ENCODE measurements at places on chromosomes 4 and X. TPM values are rescaled to one million over a fixed set of nuclear protein-coding genes. Genes with fewer than 3 reads are reported as not detected.

DNA sequence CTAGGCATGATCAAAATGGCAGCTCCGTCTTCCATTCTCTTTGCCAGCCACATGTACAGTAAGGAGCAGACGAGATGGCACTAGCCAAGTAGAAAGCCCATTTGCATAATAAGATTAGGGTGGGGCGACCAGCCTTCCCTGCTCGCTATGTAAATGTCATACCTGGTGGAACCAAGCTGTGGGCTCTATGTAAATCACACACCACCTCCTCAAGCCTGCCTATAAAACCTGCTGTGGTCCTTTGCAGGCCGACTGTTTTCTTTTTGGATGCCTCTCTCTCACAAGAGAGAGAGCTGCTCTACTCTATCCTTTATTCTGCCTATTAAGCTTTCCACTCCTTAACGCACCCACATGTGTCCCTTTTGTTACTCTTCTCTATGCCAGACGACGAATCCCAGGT lies 1472.7 kb downstream of the ARAP2 start:
- no peaks in the 10 kb centered on the region for H3K4me1 ChIP-seq
- H3K27me3 ChIP-seq, result no peaks in the 10 kb centered on the region
- DNase-seq, result no peak
- no peak overlapping the region for H3K4me3 ChIP-seq
- no peak overlapping the region for H3K27ac ChIP-seq

GRCh38 chrX:80016182-80016581 lies 1.6 kb downstream of the TBX22 start:
- no peaks in the 10 kb centered on the region for H3K4me1 ChIP-seq
- H3K27me3 ChIP-seq, result no peaks in the 10 kb centered on the region
- DNase-seq, result no peak
- no peaks in the 10 kb centered on the region for H3K36me3 ChIP-seq

Gene TLR10
- total RNA-seq, result not detected

GRCh38 chrX:136767104-136767941 lies 13.4 kb downstream of the ARHGEF6 start:
- H3K4me1 ChIP-seq, result peaks cover 13% of the 10 kb centered on the region
- peak overlapping the region; percentile 91 for H3K27ac ChIP-seq
- H3K4me3 ChIP-seq, result peak overlapping the region; percentile 65
- H3K36me3 ChIP-seq, result no peaks in the 10 kb centered on the region
- no peak for DNase-seq

Gene PLP1
- total RNA-seq, result 8.8 TPM

DNA sequence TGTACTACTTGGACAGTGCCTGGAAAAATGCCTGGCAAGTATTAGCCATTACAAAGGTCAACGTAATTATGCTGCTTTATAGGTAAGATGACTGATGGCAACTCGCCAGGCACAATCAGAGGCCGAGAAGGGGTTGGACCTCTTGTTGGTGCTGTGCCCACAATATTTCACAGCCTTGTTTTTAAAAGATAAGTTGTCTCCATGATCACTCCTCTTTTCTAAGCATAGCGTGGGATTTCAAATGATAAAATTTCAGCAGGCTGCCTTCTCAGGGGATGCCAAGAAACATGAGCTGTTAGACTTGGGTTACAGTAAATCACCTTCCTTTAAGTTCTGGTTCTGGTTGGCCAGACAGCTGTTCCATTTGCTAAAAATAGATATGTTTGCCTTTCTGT lies 26.9 kb downstream of the HOPX start:
- peaks cover 42% of the 10 kb centered on the region for H3K4me1 ChIP-seq
- DNase-seq, result no peak
- no peak overlapping the region for H3K4me3 ChIP-seq
- H3K36me3 ChIP-seq, result no peaks in the 10 kb centered on the region

GRCh38 chr4:71461422-71461821 lies 122.6 kb downstream of the SLC4A4 start:
- no peak for DNase-seq
- H3K36me3 ChIP-seq, result no peaks in the 10 kb centered on the region
- no peak overlapping the region for H3K4me3 ChIP-seq

- no peak for DNase-seq
- H3K4me3 ChIP-seq, result no peak overlapping the region
- no peak overlapping the region for H3K27ac ChIP-seq
- no peaks in the 10 kb centered on the region for H3K36me3 ChIP-seq
- peaks cover 20% of the 10 kb centered on the region for H3K4me1 ChIP-seq
Observed at GRCh38 chr4:112847781-112848180, 201.7 kb upstream of the ANK2 start.

Gene HSFX3
- not detected for total RNA-seq

- H3K27ac ChIP-seq, result no peak overlapping the region
- no peak overlapping the region for H3K4me3 ChIP-seq
- no peaks in the 10 kb centered on the region for H3K36me3 ChIP-seq
Observed at GRCh38 chrX:44898411-44899221, 25.6 kb downstream of the KDM6A start.

GRCh38 chr4:5003918-5004317 lies 15.3 kb downstream of the CYTL1 start:
- no peaks in the 10 kb centered on the region for H3K4me1 ChIP-seq
- DNase-seq, result no peak
- H3K4me3 ChIP-seq, result no peak overlapping the region
- no peak overlapping the region for H3K27ac ChIP-seq
- no peaks in the 10 kb centered on the region for H3K36me3 ChIP-seq
- no peaks in the 10 kb centered on the region for H3K27me3 ChIP-seq

- H3K36me3 ChIP-seq, result no peaks in the 10 kb centered on the region
- H3K4me1 ChIP-seq, result no peaks in the 10 kb centered on the region
- no peak for DNase-seq
- H3K27me3 ChIP-seq, result no peaks in the 10 kb centered on the region
- H3K27ac ChIP-seq, result no peak overlapping the region
Observed at GRCh38 chr4:88674979-88675378, 22.6 kb downstream of the NAP1L5 start.

GRCh38 chrX:41718481-41719235 lies 5.3 kb upstream of the GPR82 start:
- no peak for DNase-seq
- no peak overlapping the region for H3K27ac ChIP-seq
- no peak overlapping the region for H3K4me3 ChIP-seq
- H3K27me3 ChIP-seq, result no peaks in the 10 kb centered on the region
- H3K4me1 ChIP-seq, result no peaks in the 10 kb centered on the region

DNA sequence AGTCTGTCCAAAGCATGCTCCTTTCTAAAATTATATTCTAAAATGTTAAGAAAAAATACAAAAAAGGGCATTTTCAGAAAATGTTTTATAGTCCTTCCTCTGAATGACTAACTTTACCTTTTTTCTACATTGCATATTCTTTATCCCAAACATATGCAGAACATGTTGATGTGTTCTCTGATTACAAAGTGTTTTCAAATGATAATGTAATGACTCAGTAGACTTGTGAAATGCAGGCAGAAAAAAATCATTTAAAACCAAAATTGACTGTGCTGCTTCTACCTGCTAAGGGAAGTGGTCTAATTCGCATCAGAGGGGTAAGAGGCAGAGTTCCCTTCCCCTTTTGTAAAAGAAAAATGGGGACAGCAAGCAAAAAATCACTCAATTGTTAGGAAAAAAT lies 22.7 kb upstream of the YTHDC1 start:
- H3K4me1 ChIP-seq, result peaks cover 9% of the 10 kb centered on the region
- DNase-seq, result no peak
- no peaks in the 10 kb centered on the region for H3K27me3 ChIP-seq

Gene FAM13A
- 32.2 TPM for total RNA-seq

- H3K4me1 ChIP-seq, result no peaks in the 10 kb centered on the region
- H3K4me3 ChIP-seq, result no peak overlapping the region
- H3K27me3 ChIP-seq, result no peaks in the 10 kb centered on the region
- no peak for DNase-seq
Observed at GRCh38 chr4:110512901-110513300, 36.9 kb downstream of the ENPEP start.

DNA sequence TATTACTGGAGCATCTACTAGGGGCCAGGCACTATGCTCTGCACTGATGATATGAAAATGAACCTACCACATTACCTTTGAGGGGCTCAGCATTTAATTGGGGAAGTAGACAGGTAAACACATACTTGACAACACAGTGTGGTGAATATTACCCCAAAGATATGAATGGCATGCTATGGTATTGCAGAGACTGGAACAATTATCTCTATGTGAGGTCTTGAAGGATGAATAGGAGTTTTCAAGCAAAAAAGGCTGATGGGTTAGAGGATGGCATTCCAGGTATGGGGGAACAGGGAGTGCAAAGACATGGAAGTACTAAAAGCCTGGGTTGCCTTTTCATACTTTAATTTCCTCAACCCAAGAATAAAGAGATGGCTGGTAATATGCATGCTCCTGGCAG lies 59.1 kb upstream of the CAPN6 start:
- H3K27me3 ChIP-seq, result no peaks in the 10 kb centered on the region
- H3K27ac ChIP-seq, result no peak overlapping the region
- H3K4me1 ChIP-seq, result no peaks in the 10 kb centered on the region

DNA sequence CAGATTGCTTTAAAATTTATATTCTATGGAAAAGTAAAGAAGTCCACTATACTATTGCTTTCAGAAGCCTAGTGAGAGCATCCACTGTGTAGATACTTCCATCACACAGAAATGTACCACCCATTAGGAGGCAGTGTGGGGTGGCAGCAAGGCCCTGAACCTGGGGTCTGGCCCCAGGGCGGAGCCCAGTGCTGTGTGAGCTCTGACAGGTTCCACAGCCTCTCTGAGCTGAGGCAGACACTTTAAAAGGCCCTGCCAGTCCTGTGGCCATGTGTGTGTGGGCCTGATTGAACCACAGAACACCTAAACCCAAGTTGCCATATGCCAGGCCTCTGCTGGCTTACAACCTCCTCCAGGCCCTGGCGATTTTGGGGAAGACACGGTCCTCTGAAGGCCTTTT lies 49.2 kb downstream of the PHKA2 start:
- no peak overlapping the region for H3K4me3 ChIP-seq
- no peaks in the 10 kb centered on the region for H3K36me3 ChIP-seq
- no peak for DNase-seq
- H3K4me1 ChIP-seq, result no peaks in the 10 kb centered on the region
- no peaks in the 10 kb centered on the region for H3K27me3 ChIP-seq

Gene HTN3
- total RNA-seq, result not detected

Gene GLRA2
- total RNA-seq, result not detected

- no peaks in the 10 kb centered on the region for H3K27me3 ChIP-seq
- no peaks in the 10 kb centered on the region for H3K36me3 ChIP-seq
- no peak overlapping the region for H3K4me3 ChIP-seq
- H3K4me1 ChIP-seq, result no peaks in the 10 kb centered on the region
- no peak overlapping the region for H3K27ac ChIP-seq
- no peak for DNase-seq
Observed at GRCh38 chr4:151783867-151784266, 23.1 kb upstream of the GATB start.

GRCh38 chrX:10350981-10351380 lies 194.2 kb downstream of the CLCN4 start:
- no peaks in the 10 kb centered on the region for H3K4me1 ChIP-seq
- H3K36me3 ChIP-seq, result no peaks in the 10 kb centered on the region
- no peaks in the 10 kb centered on the region for H3K27me3 ChIP-seq
- H3K4me3 ChIP-seq, result no peak overlapping the region
- H3K27ac ChIP-seq, result no peak overlapping the region

DNA sequence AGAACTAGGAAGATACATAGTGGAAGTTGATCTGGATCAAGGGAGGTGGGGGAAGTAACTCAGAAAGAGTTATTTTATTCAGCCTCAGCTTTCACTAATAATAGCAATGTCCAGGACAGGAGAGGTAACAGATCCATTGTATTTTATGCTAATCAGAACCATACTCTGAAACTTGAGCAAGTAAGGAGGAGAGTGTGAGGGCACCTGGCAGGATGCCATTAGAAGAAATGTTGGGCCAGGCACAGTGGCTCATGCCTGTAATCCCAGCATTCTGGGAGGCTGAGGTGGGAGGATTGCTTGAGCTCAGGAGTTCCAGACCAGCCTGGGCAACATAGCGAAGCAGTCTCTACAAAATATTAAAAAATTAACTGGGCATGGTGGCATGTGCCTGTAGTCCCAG lies 16.3 kb downstream of the GPR34 start:
- H3K27me3 ChIP-seq, result no peaks in the 10 kb centered on the region
- H3K36me3 ChIP-seq, result no peaks in the 10 kb centered on the region
- no peak overlapping the region for H3K4me3 ChIP-seq
- DNase-seq, result no peak

- no peaks in the 10 kb centered on the region for H3K36me3 ChIP-seq
- no peak overlapping the region for H3K27ac ChIP-seq
- H3K4me3 ChIP-seq, result no peak overlapping the region
- no peaks in the 10 kb centered on the region for H3K4me1 ChIP-seq
Observed at GRCh38 chrX:9221781-9222180, 187.9 kb upstream of the FAM9B start.

Gene VEGFC
- total RNA-seq, result 14.2 TPM

Gene GPR50
- total RNA-seq, result not detected

Gene NLRP2B
- not detected for total RNA-seq

Gene F9
- total RNA-seq, result not detected

Gene HNRNPH2
- total RNA-seq, result 43.2 TPM

Gene MAGEA4
- not detected for total RNA-seq

DNA sequence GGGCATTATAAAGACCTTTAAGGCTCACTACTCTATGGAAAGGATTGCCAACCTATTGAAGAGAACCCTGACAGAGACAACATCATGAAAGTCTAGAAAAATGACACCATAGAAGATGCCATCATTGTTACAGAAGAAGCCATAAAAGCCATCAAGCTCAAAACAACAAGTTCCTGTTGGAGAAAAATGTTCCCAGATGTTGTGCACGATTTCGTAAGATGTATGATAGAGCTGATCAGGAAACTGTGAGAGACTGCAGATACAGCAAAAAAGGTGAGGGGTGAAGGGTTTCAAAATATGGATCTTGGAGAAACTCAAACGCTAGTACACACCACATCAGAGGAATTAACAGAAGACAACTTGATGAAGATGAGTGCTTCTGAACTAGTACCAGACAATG lies 53.3 kb downstream of the WDFY3 start:
- no peak overlapping the region for H3K4me3 ChIP-seq
- H3K4me1 ChIP-seq, result peaks cover 40% of the 10 kb centered on the region
- H3K36me3 ChIP-seq, result no peaks in the 10 kb centered on the region
- DNase-seq, result no peak

DNA sequence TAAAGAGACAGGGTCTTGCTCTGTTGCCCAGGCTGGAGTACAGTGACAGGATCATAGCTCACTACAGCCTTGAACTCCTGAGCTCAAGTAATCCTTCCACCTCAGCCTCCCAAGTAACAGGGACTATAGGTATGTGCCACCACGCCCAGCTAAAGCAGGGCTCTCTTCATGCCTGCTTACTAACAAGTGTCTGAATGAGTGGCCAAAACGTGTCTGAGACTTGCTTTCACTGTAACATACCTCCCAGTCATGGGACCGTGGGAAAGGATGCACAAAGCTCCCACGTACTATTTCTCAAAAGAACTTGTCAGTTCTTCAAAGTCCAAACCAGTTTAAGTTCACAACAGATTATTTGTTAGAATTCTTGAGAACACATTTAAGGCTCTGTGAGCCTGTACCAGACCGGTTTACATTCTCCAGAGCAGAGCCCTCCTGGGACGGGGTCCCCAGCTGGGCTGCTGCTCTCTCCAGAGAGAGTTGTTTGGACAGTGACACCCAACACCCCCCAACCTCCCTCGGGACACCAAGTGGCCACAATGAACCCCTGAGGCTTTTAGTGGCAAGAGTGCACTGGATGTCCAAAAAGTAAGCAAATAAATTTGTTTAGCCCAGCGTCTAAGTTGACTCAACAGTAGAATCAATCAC lies 24.1 kb downstream of the SH3KBP1 start:
- no peak overlapping the region for H3K4me3 ChIP-seq
- peak overlapping the region; percentile 24 for H3K27ac ChIP-seq
- DNase-seq, result no peak
- H3K36me3 ChIP-seq, result no peaks in the 10 kb centered on the region
- H3K4me1 ChIP-seq, result peaks cover 20% of the 10 kb centered on the region
- H3K27me3 ChIP-seq, result no peaks in the 10 kb centered on the region

GRCh38 chr4:77014256-77014655 lies 61.5 kb downstream of the CCNI start:
- no peaks in the 10 kb centered on the region for H3K27me3 ChIP-seq
- no peak overlapping the region for H3K27ac ChIP-seq
- H3K4me1 ChIP-seq, result no peaks in the 10 kb centered on the region
